ENCODE measurements at places on chromosomes 5 and 9. TPM values are rescaled to one million over a fixed set of nuclear protein-coding genes. Genes with fewer than 3 reads are reported as not detected.

GRCh38 chr5:179832039-179832745 is 11.5 kb downstream of the SQSTM1 start:
- DNase-seq = no peak

DNA sequence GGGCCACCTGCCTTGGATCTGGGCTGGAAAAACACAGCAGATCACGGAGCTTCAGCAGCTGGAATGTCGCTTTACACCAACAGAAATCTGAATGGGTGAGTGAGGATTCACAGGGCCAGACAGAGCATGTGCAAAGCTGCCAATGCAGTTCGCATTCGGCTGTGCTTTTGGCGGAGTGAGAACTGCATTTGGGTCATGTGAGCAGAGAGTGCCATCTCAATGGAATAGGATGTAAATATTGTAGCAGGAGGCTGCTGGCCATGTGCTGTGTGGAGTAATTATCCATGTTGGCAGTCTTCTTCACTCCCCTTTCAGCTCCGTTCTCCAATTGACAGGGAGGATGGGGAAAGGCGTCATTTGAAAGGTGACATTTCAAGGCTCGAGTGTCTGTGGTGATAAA is at the start of gene ANKRD55:
Gene ANKRD55 (minus strand): TSS at position 101 of the 400 bp plus-strand sequence. CDS start 417 bp downstream, outside the sequence.
- no peak for DNase-seq

GRCh38 chr5:141003791-141004611 is 37.7 kb downstream of the PCDHAC2 start:
- no peak for DNase-seq

DNA sequence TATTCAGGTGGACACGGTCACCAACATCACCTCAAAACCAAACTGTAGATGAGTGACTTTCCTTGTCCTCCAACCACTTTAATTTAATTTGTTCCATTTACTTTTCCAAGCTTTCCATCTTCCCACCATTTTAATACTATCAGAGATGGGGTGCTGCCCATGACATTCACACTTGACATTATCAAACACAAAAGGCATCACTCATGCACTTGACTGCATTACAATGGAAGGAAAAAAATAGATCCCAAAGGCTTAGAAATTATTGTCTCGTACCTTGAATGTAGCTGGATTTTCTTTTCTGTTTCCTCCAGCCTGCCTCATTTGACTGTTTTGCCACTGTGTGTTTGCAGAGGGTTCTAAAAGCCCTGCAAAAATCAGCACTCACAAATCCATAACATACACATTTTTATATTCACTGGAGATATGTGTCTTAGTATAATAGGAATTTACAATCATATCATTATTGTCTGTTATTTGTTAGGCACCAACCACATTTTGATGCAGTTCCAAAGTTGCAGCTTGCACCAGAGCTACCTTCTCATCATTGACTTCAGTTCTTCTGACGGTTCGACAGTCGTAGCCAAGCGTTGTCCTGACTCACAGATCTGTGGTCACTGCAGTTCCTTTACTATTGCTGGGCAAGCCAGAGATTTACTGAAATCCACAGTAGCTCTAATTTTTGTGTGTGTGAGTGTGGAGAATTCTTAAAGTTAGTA is 712.3 kb upstream of the WWC1 start:
- no peak for DNase-seq

ZDHHC12 gene
- total RNA-seq = 23.2 TPM

ZFP2 gene
- 2.4 TPM for total RNA-seq

FNBP1 gene
- total RNA-seq = 83.3 TPM

Measured in tibial nerve (tissue), 4 donors.